ENCODE measurements at places on chromosomes 3 and 15.

DNA sequence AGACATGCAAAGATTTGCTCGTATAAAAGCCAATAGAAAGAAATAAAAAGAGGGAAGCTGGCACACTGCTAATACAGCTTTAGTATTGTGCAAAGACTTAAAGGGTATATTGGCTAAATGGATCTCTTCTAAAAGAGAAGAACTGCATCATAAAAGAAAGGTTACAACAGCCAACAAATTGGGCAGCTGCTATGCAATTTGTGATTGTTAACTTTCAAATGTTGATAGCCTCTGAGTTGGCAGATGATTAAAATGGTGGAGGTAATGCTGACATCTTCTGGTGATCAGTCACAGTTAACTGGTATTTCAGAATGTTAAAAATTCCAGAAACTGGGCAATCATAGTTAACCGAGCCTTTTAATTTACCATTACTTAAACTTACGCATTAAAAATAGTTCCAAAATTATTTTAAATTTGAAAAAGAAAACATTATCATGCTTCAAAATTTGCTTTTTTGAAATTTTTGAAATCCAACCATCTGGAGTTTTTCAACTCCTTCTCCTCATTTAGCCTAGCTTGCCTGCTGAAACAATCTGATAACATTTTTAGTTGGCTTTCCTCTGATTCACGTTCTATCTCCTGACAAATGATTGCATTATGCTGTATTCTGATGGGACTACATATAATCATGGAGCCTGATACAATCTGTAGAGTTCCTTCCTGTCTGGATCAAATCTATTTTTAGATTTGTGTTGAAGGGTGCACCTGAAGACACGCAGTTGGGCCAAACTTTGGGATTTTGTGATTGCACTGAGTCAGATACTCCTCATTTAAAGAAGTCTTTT is 144.0 kb upstream of the PDZRN3 start:
- DNase-seq = no peak

- no peak for DNase-seq
Observed at GRCh38 chr3:141790171-141790570, 27.0 kb downstream of the GRK7 start.

GRCh38 chr3:196938124-196938523 is 4.2 kb downstream of the NCBP2 start:
- DNase-seq = no peak

DNA sequence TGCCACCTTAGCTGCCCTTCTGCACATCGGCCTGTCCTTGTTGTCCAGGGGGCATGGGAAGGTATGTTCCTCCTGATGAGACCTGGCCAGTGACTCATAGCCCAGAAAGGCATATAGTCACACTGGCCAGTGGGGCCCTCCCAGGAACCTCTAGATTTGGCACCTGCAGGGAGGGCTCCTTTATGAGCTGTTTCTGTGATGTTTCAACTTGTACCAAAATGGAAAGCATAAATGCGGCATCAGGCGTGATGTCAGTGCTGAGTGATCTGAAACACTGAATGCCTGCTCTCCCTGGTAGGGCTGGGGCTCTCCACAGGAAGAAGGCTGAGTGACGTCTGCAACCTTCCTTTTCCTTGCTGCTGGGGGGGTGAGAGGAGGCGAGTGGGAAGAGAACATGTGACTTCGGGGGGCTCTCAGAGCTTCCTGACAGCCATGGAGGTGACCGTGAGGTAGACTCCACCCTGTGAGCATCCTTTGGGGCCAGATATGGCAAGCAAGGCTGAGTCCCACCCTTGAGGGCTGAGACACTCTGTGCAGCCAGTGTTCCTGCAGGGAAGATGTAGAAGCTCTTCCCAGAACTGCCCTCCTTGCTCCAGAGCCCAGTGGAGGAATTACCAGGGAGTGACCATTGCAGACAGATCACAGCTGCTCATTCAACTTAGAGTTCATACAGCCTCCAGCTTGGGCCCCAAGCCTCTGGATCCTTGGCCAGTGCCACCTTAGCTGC is 37.1 kb upstream of the APEH start:
- no peak for DNase-seq

- no peak for DNase-seq
Observed at GRCh38 chr3:196966526-196967401, 1.9 kb downstream of the PIGZ start.

- no peak for DNase-seq
Observed at GRCh38 chr3:115161168-115161834, 14.2 kb upstream of the ZBTB20 start.

- no peak for DNase-seq
Observed at GRCh38 chr3:8443829-8444791, 57.5 kb upstream of the LMCD1 start.

- DNase-seq = no peak
Observed at GRCh38 chr15:100291106-100291505, 50.7 kb downstream of the ADAMTS17 start.

- no peak for DNase-seq
Observed at GRCh38 chr15:67920524-67921240, 80.8 kb upstream of the RNU6-1 start.

- DNase-seq = no peak
Observed at GRCh38 chr3:65313666-65314065, 625.9 kb upstream of the ADAMTS9 start.

GRCh38 chr3:25037049-25037547 is 391.0 kb upstream of the RARB start:
- DNase-seq = no peak

- no peak for DNase-seq
Observed at GRCh38 chr3:128187495-128187894, 34.2 kb downstream of the EEFSEC start.

- no peak for DNase-seq
Observed at GRCh38 chr3:79724206-79724605, 43.6 kb downstream of the ROBO1 start.

DNA sequence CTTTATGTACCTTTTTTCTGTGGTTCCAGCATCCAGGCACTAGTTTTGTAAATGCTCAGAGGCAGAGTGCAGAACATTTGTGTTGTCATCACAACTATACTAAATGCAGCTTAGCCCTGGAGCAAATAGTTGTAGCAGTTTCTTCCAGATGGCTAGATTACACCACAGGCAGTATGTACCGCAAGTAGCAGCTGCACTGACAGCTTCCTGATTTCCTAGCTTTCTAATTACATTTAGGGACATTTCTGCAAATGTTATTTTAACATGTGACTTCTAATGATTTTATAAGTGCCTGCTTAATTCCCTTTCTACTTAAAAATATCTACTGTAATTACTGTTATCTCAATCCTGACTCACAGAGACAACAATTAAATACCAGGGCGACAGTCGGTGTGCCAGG is 106.5 kb downstream of the NR2E3 start:
- no peak for DNase-seq

DNA sequence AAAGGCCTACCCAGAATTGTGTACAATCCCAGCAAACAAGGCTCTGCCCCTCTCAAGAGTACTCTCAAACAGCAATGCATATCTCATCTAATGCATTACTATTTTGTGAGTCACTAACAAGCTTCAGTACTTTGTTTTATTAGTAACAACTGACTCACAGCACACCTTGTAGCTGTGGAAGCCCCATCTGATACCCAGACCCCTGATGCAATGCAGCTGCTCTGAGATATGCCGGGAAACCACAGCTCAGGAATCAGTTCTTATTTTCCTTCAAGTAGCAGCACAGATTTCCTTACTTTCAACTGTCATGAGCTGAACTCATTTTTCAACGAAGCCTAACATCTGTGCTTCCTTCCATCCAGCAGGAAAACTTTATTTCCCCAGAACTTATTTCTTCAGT is 37.8 kb downstream of the CCNL1 start:
- no peak for DNase-seq

DNA sequence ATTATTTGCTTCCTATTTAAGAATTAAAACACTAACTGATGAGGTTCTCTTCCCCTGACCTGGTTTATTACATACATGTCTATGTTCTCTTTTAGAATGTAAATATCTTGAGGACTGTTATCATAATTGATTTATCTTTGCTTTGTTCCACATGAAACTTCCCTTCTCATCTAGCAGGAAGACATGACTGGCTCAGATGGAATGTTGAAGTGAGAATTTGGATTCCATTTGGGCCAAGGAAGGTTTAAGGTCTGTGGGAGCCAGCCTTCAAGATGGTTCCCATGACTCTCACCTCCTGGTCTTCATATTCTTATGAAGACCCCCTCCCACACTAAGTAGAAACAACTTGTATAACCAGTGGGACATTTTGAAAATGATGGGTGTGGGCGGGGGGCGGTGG is 222.2 kb upstream of the GADL1 start:
- no peak for DNase-seq

GRCh38 chr3:28947061-28947460 is 333.8 kb upstream of the RBMS3 start:
- DNase-seq = no peak

GRCh38 chr3:24196526-24196925 is 251.4 kb downstream of the NR1D2 start:
- DNase-seq = no peak

DNA sequence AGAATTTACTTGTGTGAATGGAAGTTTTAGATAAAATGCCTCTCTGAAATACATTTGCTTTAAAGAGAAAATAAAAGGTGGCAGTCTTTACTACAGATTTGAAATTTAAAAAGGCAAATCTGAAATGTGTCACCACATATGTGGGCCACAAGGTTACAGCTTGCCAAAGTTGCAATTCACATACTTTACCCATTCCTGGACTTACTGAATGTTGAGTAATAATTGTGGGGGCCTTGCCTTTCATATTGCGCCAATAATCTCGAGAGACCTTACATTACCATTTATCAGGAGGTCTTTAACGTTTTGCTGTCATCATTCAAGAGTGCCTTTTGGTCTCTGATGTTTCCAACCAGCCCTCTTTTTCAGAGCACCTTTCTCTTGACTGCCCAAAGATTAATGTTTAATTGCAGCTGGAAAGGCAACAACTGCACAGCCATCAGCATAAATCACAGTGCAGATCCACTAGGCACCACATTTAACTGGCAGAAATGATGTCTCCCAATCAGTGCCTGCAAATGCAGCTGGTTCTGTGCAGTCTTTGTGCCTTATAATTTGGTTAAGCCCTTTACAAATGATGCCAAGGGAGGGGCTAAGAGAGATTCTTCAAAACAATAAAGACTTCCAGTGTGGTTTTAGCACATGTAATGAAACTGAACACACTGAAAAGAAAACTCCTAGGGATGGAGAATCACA is 206.8 kb downstream of the MAGI1 start:
- DNase-seq = no peak

Data from CD4-positive, alpha-beta T cell treated with Interleukin-15 for 1 hour (primary cell).